ENCODE measurements at places on chromosomes 12 and 14.

DNA sequence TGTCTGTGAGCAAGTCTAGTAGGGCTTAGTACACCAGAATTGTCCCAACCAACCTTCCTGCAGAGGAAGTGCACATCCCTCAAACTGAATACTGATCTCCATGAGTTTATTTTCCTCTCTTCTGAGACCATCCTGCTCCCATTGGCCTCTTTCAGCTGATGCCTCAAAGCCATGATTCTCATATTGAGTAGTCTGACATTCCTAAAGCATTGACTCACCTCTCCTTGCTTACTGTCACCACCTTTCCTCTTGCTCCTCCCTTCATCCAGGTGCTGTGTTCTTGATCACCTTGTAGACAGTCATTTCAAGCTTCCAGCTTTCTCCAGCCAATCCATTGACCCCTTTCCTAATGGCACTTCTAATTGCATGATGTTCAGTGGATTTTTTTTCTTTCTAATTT, 583.7 kb upstream of the USP15 start:
- DNase-seq = no peak

GRCh38 chr14:26527095-26527494, 70.7 kb downstream of the NOVA1 start:
- no peak for DNase-seq

- DNase-seq = no peak
These were observed 983.0 kb upstream of the LRFN5 start for GRCh38 chr14:40623643-40624042.

GRCh38 chr12:84955298-84955697, 42.7 kb upstream of the SLC6A15 start:
- DNase-seq = no peak

GRCh38 chr12:14452336-14452735, 86.9 kb downstream of the ATF7IP start:
- no peak for DNase-seq

DNA sequence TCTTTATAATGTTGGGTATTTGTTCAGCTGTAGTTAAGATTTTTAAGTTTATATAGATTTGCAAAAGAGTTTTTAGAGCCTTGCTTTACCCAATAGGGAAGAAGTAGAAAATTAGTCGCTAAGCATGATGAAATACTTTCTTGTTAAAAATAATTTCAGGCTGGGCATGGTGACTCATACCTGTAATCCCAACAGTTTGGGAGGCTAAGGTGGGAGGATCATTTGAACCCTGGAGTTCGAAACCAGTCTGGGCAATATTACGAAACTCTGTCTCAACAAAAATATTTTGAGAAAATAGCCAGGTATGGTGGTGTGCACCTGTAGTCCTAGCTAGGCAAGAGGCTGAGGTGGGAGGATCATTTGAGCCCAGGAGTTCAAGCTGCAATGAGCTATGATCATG, 18.7 kb upstream of the SCFD1 start:
- no peak for DNase-seq

DNA sequence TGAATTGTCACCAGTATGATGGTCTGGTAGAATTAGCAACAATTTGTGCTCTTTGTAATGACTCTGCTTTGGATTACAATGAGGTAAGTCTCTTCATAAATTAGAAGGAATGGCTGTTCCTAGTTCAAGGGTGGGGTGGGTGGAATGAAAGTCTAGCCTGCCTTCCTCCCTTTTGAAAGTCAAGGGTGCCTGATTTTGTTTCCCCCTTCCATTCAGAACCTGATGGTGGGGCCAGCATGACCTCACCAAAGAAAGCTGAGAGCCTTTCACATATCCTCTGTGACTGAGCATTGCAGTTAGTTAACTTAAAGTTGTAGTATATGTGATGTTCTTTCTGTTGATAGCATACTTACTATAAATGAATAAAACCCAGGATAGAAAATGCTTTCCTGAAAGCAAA, 52.2 kb downstream of the ATP2A2 start:
- DNase-seq = no peak

GRCh38 chr12:31029468-31029867, 44.2 kb upstream of the DDX11 start:
- no peak for DNase-seq

GRCh38 chr12:57918147-57918546, 23.2 kb upstream of the ATP23 start:
- DNase-seq = no peak

DNA sequence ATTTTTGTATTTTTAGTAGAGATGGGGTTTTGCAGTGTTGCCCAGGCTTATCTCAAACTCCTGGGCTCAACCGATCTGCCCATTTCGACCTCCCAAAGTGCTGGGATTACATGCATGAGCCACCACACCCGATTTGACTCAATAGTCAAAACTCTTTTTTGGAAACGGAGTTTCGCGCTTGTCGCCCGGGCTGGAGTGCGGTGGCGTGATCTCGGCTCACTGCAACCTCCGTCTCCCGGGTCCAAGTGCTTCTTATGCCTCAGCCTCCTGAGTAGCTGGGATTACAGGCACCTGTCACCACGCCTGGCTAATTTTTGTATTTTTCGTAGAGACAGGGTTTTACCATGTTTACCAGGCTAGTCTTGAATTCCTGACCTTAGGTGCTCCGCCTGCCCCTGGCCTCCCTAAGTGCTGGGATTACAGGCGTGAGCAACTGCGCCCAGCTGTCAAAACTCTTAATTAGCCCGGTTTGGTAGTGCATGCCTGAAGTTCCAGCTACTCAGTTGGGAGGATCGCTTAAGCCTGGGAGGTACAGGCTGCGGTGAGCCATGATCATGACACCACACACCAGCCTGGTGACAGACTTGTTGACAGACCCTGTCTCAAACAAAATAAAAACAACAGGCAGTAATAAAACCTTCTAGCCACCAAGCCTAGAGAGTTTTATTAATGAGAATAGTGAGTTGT, 12.4 kb downstream of the MED21 start:
- DNase-seq = no peak

DNA sequence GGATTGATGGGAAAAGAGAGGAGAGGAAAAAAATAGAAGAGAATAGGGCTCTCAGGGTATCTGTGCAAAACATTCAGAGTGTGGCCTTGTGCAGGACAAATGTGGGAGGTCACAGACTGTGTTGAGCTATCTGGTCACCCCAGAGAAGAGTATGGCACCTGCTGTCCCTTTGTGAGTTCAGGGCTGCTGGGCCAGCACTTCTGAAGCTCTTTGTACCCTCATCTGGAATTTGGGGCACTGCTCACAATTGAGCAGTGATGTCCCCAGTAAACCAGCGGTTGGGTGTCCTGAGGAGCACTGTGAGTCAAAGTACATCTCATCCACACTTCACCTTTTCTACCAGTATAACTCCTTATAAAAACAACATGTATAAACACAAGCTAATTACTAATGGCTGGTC, 2.6 kb upstream of the KRT81 start:
- peak; percentile 2 for DNase-seq

GRCh38 chr12:83996671-83997070, 915.9 kb downstream of the SLC6A15 start:
- no peak for DNase-seq

DNA sequence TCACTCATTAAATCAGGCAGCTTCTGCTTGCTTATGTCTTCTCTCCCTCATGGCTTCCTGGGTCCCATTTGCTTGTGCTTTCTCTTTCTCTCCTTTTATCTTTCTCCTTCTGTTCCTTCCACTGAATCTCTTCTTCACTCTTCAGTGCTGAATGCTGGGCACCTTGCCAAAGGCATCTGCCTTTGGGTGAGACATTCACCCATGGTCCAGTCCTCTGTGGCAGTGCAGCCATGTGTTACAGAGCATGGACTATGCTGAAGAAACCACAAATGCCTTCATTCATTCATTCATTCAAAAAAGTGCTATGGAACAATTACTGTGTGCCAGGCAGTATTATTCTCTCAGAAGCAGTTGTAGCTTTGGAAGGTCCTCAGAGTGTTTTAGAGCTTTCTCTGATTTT, 344.4 kb upstream of the STXBP6 start:
- DNase-seq = no peak

DNA sequence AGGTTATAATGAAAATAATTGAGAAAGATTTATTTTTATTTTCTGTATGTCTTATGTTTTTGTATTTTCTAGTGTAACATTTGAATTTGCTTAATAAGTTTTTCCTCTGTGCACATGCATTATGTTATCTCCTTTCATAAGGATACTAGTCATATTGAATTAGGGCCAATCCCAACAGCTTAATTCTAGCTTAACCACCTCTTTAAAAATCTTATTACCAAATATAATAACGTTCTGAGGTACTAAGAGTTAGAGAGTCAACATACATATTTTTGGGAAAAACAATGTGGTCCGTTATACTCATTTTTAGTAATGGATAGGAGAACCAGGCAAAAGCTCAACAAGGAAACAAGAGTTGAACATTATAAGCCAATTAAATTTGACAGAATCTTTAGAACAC, 845.6 kb upstream of the SEL1L start:
- no peak for DNase-seq

Data from kidney (tissue), 22 donors.